ENCODE measurements at places on chromosomes 11 and 22.

DNA sequence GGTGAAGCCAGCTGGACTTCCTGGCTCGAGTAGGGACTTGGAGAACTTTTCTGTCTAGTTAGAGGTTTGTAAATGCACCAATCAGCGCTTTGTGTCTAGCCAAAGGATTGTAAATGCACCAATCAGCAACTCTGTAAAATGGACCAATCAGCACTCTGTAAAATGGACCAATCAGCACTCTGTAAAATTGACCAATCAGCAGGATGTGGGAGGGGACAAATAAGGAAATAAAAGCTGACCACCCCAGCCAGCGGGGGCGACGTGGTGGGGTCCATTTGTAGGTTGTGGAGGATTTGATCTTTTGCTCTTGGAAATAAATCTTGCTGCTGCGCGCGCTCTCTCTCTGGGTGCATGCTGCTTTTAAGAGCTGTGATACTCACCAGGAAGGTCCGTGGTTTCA, 202.9 kb downstream of the MIAT start:
- no peak for DNase-seq

DNA sequence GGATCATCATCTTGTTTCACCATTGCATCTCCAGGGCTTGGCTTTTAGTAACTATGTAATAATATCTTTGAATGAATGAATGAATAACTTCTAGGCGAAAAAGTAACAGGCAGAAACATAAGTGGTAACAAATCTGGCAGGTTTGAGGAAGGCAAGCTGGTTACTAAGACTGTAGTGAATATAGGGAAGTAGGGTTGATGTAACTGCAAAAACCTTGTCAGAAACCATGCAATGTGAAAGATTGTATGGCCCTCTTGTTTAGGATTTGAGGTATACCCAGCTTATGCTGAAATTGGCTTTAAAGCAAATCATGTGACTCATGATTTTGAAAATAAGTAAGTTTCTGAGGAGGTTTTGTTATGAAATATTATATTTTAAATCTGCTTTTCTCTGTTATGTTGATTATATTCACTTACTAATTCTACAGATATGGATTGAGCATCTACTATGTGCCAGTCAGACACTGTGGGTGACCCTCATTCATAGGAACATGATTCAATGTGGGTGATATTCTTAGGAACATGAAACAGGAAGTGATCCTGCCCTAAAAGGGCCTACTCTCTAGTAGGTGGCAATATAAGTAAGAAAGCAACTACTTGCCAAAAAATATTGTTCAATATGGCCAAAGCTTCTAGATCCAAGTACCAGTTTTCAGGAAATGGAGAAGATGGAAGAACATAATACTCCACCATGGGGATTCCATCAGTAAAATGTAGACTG, 115.5 kb upstream of the CCDC90B start:
- no peak for DNase-seq

DNA sequence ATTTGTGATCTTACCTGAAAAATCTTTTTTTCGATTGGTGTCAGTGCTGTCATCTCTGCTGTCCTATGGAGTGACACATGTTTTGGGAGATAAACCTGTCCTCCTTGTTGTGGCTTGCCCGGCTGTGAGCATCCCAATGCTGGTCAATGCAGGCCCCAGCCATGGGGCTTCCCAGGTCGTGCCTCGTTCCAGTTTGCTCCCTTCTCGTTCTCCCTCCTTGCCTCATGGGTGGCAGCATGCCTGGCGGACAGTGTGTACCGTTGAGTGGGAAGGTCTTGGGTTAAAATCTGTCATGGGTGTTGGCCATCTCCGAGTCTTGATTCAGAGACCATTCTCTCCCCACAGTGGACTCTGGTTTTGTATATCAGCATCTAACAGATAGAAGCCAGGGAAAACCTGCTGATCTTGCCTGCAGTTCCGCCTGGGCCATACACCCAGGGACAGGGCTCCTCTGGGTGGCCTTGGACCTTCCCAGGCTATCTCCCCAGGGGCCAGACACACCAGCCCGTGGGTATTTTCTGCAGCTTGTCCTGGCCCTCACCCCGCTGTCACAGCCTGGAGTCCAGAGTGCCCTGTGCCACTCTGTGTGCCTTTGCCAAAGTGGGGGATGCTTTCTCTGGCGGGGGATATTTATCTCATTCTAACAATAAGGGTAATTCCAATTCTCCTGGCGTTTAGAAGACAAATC, 208.1 kb downstream of the TBC1D22A start:
- DNase-seq = no peak

DNA sequence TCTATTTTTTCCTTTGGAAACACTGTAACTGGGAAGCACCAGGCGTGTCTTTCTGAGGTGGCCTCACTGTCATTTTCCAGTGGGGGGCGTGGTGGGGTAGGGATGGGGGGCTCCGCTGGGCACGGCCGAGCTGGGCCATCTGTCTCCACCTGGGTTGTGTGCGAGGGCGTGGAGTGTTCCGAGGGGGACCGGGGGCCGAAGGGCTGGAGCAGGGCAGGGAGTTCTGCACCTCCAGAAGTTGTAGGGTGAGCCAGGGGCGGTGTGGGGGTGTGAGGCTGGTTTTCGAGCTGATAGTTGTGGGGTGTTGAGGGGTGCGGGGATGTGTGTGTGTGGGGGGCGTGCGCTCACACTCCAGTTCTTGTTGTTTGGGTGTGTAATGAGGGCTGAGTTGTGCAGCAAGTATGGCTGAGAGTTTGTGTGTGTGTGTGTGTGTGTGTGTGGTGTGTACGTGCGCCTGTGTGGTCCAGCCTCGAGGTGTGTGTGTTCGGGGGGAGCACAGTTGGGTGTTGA, 10.8 kb downstream of the YPEL4 start:
- no peak for DNase-seq

DNA sequence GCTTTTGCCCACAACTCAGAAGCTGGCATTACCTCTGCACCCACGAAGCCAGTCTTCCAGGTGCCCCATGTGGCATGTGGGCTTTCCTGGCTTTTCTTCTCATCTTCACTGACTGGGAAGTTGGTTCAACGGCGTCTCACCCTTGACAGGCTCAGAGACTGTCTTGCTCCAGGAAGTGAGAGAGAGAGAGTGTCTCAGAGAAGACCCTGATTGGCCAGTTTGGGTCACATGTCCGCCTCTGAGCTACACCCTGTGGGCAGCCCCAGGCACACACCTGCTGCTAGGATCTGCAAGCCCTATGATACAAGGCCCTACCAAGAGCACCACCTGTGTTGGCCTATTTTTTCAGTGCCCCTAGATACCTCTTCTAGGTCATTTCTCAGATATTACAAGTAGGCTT, 39.0 kb downstream of the RTL6 start:
- DNase-seq = no peak
